Activated T-cell treated with anti-CD3 and anti-CD28 coated beads, Interleukin-2, amount 50 U/mL, for 48 hours (primary cell): ENCODE measurements at places on chromosomes 3 and 15.

GRCh38 chr3:8113626-8114025, 388.0 kb upstream of the LMCD1 start:
- no peak for DNase-seq

- DNase-seq = no peak
Measured at GRCh38 chr3:197561926-197562325, 6.2 kb upstream of the BDH1 start.

- DNase-seq = no peak
Measured at GRCh38 chr3:5220193-5220592, 32.7 kb downstream of the EDEM1 start.

- DNase-seq = no peak
Measured at GRCh38 chr3:69590111-69590510, 149.2 kb upstream of the MITF start.

DNA sequence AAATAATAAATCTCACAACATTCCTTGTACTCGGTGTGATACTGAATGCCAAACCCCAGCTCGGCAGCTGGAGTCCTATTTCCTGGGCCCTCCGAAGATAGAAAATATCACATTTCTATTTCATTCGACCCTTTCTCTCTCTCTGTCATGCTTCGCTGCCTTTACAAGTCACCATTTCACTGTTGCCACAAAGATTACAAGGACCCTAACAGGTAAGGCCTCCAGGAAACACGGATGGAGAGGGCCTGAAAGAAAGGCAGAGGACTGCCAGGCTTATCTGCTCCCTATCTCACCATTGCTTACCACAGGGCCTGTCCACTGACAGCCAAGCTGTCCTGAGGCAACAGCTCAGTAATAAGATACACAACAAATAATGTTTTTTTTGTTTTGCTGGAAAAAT, 376.5 kb downstream of the MECOM start:
- DNase-seq = no peak

GRCh38 chr3:133127381-133127780, 89.2 kb downstream of the TMEM108 start:
- no peak for DNase-seq

DNA sequence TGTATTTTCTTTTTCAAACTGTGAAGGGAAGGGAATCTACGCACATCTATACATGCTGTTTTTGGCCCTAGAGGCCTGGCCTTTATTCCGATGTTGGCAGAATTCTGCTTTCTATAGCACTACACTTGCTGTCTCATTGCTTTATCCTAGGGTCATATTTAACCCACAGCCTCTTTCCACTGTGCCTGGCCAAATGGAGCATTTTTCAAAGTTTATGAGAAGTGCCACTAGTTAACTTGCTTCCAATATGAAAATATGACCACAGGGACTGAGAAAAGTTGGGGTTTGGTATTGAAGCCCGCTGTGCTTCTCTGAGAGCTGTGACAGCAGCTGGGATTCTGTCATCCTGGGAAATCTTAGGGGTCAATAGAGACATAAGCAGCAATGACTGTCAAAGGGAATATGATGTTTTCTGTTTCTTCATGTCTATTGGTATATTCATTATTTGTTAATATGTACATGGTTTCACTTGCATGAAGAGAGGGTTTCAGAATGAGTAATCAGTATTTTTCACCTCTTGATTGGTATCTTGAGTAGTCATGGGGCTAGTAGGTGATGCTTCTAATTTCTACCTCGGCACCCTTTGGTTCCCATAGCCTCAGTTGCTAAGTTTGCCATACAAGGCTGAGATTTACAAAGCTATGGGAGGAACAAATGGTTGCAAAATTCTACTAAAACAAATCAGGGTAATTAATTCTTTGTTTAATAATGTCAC, 275.8 kb upstream of the RBMS3 start:
- DNase-seq = no peak
